T-helper 17 cell (primary cell): ENCODE measurements at places on chromosomes 6 and 20. TPM values are rescaled to one million over a fixed set of nuclear protein-coding genes. Genes with fewer than 3 reads are reported as not detected.

DNA sequence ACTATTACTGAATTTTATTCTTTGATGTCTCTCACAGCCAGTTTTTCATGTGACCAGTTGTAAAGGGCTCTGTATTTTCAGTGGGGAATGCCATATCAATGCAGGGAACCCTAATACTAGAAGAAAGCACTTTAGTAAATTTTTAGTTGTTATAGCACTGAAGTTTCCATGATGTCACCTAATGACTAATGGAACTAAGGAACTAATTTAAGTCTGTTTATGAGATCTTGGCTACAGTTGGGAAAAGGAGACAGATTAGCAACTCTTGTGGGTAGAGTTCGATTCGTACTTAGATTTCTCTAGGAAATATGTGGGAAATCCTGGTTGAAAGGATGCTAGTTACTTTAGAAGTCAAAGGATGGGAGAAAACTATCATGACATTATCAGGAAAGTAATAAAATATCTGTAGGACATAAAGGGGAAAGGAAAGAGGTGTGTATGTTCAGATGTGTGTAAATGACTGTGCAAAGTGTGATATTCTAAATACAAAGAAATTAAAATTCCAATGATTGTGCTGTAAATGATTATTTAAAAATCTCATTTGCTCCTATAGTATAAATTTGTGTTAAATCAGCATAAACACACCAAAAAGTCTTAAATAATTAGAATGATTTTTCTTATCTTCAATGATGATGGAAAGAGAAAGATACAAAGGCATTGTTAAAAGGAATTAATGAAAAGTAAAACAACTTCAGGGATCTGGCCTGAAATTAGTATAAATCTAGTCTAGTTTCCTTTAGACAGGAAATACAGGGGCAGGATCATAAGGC is 103.4 kb downstream of the LRRC1 start:
- DNase-seq = no peak

GRCh38 chr6:148738946-148739821 is 7.6 kb upstream of the UST start:
- no peak for DNase-seq

GRCh38 chr6:34130862-34131261 is 15.0 kb downstream of the GRM4 start:
- no peak for DNase-seq

DNA sequence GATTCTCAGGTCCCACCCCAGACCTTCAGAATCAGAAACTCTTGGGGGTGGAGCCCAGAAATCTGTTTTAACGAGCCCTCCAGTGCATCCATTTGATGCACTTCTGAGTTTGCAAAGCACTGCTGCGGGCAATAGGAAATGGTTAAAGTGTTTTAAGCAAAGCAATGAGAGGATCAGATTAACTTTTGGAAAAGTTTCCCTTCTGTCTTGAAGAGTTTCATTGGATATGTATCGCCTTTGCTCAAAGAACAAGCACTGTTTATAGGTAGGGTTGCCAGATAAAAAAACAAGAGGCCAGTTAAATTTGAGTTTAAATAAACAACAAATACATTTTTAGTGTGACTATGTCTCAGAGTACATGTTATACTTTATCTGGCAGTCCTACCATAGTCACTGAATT is 226.0 kb downstream of the BMP7 start:
- no peak for DNase-seq

GRCh38 chr6:31453259-31453658 is 44.7 kb upstream of the MICB start:
- no peak for DNase-seq

DNA sequence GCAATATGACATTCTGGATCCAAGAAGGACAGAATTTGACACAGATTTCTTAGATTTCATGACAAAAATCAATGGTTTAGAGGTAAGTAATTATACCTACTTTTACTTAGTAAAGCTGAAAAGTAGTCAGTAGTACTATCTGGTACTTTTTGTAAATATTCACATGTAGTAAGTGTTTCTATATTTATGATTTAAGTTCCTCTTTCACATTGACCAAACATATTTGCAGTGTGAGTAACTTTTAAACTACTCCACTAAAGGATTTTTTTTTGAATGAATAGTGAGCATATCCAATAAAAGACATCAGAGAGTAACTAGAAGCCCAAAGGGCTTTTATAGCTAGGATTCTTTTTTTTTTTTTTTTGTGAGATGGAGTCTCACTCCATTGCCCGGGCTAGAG is 60.8 kb downstream of the DNAH8 start:
- DNase-seq = no peak

DNA sequence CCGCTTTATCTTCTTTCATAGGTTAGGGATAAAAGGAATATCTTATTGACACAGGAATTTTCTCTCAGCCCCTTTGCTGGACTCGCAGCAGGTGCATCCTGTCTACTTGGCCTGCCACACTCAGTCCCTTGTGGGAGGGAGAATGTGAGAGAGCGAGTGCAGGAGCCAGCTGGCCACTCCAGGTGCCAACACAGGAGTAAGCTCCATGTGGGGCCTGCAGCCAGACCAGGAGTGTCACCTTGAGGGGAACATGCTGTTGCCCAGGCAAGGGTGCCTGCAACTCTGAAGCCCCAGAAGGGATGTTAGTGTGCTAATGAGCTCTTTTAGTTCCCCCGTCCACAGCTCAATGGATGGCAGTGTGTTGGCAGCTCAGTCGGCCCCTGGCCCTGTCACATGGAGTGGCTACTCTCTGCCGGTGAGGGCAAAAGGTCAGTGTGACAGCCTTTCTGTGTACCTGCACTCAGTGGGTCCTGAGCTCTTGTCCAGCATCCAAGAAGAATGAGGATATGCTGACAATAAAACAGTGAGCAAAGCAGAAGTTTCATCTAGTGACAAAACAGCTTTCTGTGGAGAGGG is 57.1 kb downstream of the CRYBG1 start:
- DNase-seq = no peak

DNA sequence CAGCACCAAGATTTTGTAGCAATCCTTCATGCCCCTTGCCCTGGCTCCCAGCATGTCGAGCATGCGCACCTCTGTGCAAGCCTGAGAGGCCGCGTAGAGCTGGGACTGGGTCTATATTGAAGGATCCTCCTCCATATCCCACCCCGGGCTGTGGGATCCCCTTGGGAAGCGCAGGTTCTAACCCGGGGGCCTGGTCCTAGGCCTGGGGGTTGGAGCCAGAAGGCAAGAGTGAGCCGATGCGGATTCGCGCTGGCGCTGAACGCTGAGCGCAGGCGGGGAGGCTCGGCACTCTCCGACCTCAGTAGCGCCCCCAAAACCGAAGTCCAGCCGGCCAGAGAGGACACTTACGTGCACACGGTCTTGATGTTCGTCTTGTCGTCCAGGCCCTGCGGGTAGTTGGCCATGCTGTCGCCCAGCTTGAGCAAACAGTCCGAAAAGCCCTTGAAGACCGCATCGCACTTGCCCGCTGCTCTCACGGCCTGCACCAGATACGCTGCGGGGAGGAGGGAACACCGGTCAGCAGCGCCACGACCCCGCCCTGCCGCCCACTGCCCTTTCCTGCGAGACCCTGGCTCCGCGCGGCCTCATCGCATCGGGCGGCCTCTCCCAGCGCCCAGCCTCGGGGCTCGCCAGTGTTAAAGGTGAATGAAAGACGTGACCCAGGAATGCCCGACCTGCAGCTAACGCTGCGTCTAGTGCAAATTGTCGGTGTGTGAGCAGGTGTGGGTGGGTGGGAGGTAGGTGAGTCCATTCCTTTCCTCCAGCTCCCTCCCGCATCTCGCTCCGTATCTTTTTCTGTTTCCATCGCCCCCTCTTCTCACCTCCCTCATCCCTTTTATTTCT is 4.5 kb downstream of the NRN1 start:
- no peak for DNase-seq

- DNase-seq = no peak
Measured at GRCh38 chr20:37071481-37071911, 24.3 kb downstream of the RBL1 start.

- no peak for DNase-seq
Measured at GRCh38 chr20:40241596-40242343, 447.3 kb downstream of the MAFB start.

- no peak for DNase-seq
Measured at GRCh38 chr6:127592964-127593363, 16.0 kb downstream of the C6orf58 start.

GRCh38 chr6:28136585-28137504 is 4.8 kb upstream of the ZKSCAN8 start:
- DNase-seq = peak; percentile 58

DNA sequence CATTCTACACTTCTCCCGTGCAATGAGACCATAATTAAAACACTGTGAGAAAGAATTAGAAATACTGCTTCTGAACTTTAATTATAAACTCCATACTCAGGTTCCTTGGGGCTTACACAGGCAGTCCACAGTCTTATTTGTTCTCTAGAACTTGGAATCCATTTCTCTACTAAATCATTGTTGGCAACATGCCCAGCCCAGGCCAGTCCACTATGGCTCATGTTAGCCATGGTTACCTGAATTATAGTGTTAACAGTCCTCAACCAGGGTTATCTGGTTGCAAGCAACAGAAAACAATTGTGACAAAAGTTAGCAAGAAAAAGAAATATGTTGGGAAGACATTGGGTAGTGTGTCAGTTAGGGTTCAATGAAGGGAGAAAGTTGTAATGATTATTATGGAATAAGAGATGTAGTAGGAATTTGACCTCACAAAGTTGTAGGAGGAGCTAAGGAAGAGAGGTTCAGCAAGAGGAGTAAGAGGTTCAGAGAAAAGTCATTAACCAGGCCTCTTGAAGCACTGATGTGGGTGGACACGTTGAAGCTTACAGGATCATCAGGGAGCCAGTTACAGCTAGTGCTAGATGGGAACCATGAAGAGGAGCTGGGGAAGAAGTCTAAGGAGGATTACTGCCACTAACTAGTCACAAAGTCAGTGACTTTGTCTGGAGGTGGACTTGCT is 352.5 kb upstream of the PRND start:
- no peak for DNase-seq

- DNase-seq = no peak
Measured at GRCh38 chr20:11989018-11989771, 71.5 kb downstream of the BTBD3 start.

GRCh38 chr6:150964765-150965164 is 99.3 kb downstream of the MTHFD1L start:
- no peak for DNase-seq

PRND gene
- total RNA-seq = not detected

EPPIN gene
- not detected for total RNA-seq
